ENCODE measurements at places on chromosomes 16 and 17.

DNA sequence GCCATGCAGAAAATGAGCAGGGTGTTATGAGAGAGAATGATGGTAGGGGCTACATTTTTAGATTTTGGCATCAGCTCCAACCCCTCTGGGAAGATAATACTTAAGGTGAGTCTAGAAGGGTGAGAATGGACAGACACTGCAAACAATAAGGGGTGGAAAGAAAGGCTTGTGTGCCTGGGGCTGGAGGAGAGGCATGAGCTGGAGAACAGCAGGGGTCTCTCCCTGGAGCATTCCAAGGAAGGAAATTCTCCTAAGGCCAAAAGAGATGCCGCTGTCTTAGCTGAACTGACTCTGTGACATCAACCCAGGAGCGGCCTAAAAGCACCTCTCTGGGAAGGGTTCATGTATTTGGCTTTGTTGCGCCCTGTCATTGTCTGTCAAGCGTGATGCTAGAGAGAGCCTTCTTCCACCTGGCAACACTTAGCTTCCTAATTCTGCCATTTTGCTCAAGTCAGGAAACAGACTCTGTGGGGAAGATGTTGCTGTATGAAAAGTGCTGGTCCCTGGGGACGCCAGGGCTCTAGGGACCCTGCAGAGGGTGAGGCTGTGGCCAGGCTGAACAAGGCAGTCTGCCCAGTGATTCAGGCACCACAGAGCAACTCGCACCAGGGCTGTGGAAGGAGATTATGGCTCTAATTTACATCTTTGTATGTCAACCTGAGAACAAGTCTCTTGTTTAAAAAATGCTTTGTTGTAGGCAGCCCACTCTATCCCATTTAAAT is 225.7 kb downstream of the CBLN1 start:
- no peak for DNase-seq

DNA sequence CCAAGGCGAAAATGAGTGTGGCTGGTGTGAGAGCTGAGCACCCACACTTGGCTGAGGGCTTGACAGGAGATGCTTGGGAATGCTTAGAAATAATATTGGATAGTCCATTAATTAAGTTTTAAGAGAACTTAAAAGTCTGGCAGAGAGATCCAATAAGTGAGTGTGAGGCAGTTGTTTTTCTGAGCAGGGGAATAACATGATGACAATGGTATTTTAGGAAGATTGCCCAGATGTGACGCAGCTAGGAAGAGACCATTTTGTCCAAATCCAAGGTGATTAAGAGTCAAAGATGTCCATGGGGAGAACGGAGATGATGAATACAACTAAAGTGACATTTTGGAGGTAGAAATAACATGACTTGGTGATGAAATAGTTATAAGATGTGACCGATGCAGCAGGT is 102.8 kb upstream of the AXIN2 start:
- peak; percentile 78 for DNase-seq

GRCh38 chr16:79298894-79299799 is 301.4 kb downstream of the MAF start:
- no peak for DNase-seq

DNA sequence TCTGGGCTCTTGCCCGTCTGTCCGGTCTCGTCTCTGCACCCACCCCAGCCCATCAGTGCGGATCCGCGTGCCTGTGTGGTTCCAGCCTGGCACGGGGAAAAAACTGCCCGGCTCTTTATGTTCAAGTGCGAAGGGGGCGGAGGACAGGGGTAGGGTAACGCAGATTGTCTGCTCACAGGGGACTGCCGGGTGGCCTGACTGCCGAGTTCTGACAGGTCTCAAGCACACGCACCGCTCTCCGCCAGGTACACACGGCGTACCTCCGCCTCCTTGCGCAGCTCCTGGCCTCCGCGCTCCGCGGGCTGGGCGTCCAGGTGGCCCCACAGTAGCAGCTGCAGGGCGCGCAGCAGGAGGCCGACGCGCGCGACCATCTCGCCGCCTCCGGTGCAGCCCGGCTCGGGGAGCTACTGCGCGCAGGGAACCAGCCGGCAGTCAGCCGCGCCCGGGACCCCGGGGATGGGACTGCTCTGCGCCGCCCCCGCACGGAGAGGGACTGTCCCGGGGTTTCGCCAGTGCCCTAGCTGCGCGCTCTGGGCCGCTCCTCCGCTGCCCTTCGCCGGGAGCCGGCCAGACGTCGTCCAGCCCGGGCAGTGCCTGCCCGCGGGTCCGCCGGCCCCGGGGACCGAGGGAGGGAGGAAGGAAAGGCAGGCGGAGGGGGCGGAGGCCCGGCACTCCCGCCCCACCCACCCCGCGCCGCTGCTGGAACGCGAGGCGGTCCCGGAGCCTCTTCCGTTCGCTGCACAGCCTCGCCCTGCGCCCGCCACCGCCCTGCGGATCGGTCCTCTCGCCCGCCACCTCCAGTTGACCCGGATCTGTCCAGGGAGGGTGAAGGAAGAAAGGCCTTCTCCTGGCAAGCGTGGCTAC is at the start of gene MMP28:
Gene MMP28, minus strand, starts transcription at position 635 of the 864 bp plus-strand sequence. Its CDS starts 264 bp downstream, at position 371.
- DNase-seq, result no peak

GRCh38 chr16:56647641-56648431 is 3.9 kb upstream of the MT1B start:
- DNase-seq, result no peak

GRCh38 chr17:65001409-65002045 is 55.0 kb downstream of the GNA13 start:
- DNase-seq, result no peak

- no peak for DNase-seq
Measured at GRCh38 chr17:72184805-72185204, 64.0 kb downstream of the SOX9 start.

- no peak for DNase-seq
Measured at GRCh38 chr17:1645207-1646171, at the start of gene SCARF1. Gene SCARF1, minus strand, starts transcription at chr17:1645732. Its CDS starts 35 bp downstream, at chr17:1645697.

DNA sequence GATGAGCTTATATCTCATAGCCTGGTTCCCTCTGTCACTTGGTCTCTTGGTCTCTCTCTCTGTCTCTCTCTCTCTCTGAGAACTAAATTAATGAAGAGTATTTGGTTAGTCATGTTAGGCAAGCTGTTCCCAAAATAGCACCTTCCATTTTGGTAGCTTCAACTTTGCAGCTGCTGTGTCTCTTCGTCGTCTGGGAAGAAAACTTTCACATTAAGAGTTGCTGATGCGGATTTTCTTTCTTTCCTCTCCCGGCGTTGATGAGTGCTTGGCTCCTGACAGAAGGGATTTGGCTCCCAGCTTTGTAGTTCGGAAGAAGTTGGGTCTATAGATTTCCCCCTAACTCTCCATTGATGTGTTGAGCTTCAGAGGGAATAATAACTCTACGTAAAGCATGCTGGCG is at the start of gene RBFOX1:
Gene RBFOX1, plus strand, starts transcription at position 235 of the 400 bp plus-strand sequence.
- no peak for DNase-seq

DNA sequence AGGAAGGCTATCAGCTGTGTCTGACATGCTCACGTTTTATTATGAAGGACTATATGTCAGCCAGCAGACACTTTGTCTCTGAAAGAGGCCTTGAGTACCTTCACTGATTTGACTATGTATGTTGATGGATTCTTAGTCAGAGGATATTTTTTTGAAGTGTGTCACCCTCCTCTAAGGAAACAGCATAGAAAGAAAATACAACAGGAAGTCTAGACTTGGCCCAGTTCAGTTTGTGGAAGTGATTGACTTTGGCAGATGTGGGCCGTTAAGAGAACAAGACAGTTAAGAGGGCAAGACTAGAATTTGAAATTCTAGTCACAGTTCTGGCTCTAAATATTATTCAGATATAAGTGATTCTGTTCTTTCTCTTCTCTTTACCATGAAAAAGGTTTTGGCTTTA is 471.5 kb downstream of the CDH8 start:
- no peak for DNase-seq

- DNase-seq, result no peak
Measured at GRCh38 chr17:30840771-30841170, 9.0 kb downstream of the ATAD5 start.

DNA sequence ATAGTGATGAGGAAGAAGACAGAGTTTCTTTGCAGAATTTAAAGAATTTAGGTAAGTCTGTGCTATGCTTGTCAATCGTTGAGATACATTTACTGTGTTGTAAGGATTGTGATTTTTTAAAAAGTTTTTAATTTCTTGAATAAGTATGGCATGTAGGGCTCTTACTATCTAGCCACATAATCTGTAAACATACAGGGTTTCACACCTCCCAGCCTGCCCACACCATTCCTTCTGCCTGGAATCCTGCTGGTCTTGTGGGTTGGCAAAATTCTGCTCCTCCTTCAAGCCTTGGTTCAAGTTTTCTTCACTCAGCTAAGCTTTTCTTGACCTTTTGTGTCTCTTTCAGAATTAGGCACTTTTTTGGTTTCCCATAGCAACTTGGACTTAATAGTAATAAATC is 7.5 kb downstream of the ZNHIT3 start:
- no peak for DNase-seq

GRCh38 chr16:72129976-72130656 is 36.5 kb downstream of the DHX38 start:
- no peak for DNase-seq

DNA sequence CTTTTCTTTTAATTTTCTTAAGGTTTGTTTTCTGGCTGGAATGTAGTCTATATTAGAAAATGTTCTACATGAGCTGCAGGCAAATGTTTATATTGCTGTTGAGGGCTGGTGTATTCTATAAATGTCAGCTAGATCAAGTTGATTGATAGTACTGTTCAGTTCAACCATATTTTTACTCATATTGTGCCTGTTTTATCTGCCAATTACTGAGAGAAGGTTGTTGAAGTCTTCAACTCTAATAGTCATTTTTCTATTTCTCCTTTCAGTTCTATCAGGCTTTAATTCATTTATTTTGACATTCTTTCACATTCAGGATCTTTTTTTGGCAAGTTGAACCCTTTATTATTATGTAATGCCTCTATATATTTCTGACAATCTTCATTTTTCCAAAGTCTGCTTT is 93.2 kb upstream of the HS3ST3A1 start:
- DNase-seq, result no peak

- DNase-seq, result peak; percentile 80
Measured at GRCh38 chr17:7561028-7561575, 617 bp upstream of the SENP3 start.

GRCh38 chr16:59210955-59211541 is 476.9 kb upstream of the GOT2 start:
- peak; percentile 0 for DNase-seq

- peak; percentile 87 for DNase-seq
Measured at GRCh38 chr16:89319886-89320781, 102.6 kb downstream of the ZNF778 start.

DNA sequence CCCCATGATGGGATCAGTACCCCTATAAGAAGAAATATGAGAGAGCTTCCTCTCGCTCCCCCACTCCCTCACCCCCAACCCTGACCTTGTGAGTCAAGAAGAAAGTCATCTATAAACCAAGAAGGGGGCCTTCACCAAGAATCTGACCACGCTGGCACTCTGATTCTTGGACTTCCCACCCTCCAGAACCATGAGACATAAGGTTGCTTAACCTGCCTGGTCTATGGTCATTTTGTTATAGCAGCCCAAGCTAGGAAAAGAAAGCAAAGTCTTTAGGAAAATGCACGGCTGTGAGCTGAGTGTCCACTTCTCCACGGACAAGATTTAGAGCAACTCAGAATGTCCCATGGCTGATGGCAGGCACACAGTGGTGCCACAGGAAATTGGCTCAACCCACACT is 333.5 kb downstream of the SOX9 start:
- DNase-seq, result no peak

DNA sequence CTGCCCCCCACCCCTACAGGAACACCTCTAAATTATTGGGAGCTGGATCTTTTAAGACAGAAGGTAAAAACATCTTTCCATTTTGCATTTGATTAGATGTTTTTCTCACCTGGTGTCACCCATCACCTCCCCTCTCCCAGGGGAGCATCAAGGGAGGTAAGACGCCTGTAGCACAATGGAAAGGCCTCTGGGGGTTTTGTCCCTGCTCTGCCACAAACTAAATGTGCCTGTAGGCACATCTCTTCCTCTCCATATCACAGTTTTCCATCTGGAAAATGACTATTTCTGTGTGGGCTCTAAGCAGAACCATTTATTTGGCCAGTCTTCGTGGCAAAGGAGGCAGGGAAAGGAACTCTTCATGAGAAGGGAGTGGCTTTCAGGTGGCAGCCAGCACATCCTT is 76.6 kb downstream of the GNAO1 start:
- DNase-seq, result no peak

DNA sequence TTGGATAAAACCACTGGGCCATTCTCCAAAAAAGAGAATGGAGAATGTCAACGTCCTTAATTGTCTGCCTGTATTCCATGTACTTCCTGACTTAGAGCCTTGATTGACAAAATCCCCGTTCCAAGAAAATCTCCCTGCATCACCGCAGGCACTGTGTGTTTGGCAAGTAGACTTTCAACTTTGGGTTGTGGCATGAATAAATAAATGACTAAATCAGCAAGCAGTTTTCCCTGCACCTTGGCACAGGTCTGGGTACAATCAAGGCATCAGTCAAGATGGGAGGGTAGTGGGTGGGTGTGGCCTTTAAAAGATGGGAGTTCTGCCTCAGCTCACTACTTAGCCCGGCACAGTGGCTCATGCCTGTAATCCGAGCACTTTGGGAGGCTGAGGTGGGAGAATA is 248.5 kb upstream of the RPL38 start:
- DNase-seq, result no peak

DNA sequence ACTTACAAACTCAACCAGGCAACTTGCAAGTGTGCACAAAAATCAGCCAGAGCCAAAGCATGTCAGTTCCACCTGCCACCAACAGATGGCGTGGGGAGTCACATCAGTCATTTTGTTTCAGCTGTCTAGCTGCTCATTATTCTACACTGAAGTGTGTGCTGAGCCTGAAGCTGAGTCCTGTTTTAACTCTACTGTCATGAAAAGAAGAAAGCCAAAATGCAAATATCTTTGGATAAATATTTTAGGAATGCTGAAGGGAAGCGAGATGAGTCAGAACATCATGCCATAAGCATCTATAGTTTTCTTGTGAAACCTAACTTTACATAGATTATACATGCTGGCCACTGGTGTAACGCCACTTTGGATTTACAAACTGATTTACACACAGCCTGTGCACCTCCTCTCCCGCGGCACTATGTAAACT is 172.6 kb downstream of the CDK5R1 start:
- DNase-seq, result peak; percentile 65

GRCh38 chr17:55174133-55174532 is 90.6 kb upstream of the HLF start:
- no peak for DNase-seq

GRCh38 chr16:50441486-50442157 is 72.8 kb upstream of the BRD7 start:
- DNase-seq, result no peak

DNA sequence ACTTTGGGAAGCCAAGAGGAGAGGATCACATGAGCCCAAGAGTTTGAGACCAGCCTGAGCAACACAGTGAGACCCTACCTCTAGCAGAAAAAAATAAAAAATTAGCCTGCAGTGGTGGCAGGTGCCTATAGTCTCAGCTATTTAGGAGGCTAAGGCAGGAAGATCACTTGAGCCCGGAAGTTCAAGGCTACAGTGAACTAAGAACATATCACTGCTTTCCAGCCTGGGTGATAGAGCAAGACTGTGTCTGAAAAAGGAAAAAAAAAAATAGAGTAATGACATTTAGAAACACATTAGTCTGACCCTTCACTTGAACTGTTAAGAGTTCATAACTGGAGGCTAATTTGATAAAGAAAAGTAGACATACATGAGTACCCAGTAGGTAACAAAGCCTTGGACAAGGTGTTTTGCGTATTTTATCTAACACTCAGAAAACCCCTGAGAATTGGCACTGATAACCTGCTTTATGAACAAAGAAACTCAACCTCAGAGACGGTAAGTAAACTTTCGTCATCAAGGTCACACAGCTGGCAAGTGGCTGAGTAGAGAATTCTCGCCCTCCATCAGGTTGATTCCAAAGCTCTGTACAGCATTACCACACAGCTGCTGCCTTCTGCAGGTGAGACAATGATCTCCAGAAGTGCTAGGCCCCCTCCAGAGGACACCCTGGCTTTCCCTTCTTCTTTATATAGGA is 101.1 kb downstream of the SMG6 start:
- no peak for DNase-seq

- DNase-seq, result no peak
Measured at GRCh38 chr16:74583926-74584666, 22.8 kb downstream of the GLG1 start.

Measured in fibroblast of the aortic adventitia (primary cell).